ENCODE measurements at places on chromosomes 5 and 9. TPM values are rescaled to one million over a fixed set of nuclear protein-coding genes. Genes with fewer than 3 reads are reported as not detected.
A peak's percentile ranks its signal among the peaks of the same experiment; 100 is the strongest.

DNA sequence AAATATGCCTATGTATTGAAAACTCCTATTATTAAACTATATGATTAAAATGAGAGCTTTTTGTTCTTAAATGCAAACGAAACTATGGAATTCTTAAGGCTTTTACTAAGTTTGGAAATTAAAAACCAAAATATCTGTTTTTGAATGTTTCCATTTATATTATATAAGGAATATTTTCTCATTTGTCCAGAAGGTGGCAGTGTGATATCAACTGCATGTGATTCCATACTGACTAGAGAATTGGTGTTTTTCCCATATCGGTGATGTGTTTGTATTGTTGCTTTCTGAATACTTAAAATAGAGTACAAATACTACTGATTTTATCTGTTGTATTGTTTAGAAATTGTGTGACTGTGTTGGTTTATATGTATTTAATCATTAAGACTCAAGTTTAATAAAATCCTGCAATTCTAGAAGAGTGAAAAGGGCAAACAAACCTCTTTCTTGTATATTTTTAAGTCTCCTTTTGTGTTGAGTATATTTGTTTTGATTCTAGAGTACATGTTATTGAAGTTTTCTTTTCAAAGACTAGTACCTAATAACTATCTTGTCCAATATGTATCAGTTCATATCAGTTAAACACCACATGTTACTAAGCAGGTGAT lies 320.8 kb downstream of the CCDC171 start:
- no peak for DNase-seq
- no peaks in the 10 kb centered on the region for H3K27me3 ChIP-seq
- no peak overlapping the region for H3K27ac ChIP-seq
- no peak overlapping the region for H3K4me3 ChIP-seq
- H3K4me1 ChIP-seq = no peaks in the 10 kb centered on the region

The ERAP2 gene
- 0.60 TPM for polyA plus RNA-seq

DNA sequence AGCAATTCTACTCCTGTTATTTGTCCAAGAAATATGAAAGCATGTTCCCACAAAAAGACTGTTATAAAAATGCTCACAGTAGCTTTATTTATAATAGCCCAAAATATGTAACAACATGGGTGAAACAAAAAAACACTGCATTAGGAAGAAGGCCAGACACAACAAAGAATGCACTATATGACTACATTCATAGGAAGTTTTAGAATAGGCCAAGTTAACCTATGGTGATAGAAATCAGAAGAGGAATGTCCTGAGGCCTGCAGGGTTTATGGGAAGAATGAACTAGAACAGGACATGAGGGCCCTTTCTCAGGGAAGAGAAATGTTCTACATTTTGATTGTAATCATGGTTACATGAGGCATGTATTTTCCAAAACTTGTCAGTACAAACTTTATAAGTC lies 24.7 kb upstream of the TAS2R1 start:
- no peak for DNase-seq
- H3K4me1 ChIP-seq = peaks cover 15% of the 10 kb centered on the region
- no peak overlapping the region for H3K4me3 ChIP-seq
- H3K27me3 ChIP-seq = no peaks in the 10 kb centered on the region
- H3K36me3 ChIP-seq = no peaks in the 10 kb centered on the region

- no peak for DNase-seq
- H3K4me1 ChIP-seq = no peaks in the 10 kb centered on the region
- no peak overlapping the region for H3K4me3 ChIP-seq
- H3K27me3 ChIP-seq = no peaks in the 10 kb centered on the region
Measured at GRCh38 chr5:145906401-145906800, 30.0 kb upstream of the SH3RF2 start.

GRCh38 chr5:140044041-140044440 lies 942 bp upstream of the NRG2 start:
- no peak overlapping the region for H3K27ac ChIP-seq
- H3K36me3 ChIP-seq = no peaks in the 10 kb centered on the region
- no peaks in the 10 kb centered on the region for H3K27me3 ChIP-seq
- peaks cover 6% of the 10 kb centered on the region for H3K4me1 ChIP-seq
- DNase-seq = no peak

DNA sequence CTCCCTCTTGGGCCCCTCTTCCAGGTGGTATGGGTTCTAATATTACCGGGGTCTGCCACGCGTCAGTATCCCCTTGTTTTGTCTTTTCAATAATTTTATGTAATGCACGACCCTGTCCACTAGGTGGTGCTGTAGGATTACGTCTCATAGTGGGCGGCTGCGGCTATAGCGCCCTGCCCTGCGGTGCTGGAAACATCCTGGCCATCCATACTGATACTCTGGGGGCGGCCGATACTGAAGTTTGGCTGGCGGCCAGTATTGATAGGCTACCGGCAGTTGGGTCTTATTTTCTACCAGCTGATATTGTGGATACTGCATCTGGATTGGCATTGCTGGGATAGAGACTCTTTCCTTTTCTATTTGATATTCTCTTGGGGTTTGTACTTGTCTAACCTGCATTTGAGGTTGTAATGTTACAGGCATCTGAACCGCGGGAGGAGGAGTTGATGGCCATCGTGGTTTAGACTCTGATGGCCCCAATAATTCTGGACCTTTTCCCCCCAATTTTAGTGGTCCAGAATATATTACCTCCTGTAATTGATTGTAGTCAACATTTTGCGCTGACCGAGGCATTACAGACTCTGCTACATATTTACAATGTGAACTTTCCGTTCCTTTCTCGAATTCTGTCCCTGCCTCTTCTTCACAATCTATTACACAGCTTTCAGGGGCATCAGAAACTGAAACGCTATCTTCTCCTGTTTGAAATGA lies 3.3 kb upstream of the TMEM141 start:
- no peak overlapping the region for H3K4me3 ChIP-seq
- H3K36me3 ChIP-seq = no peaks in the 10 kb centered on the region
- no peaks in the 10 kb centered on the region for H3K27me3 ChIP-seq
- peaks cover 20% of the 10 kb centered on the region for H3K4me1 ChIP-seq
- DNase-seq = peak; percentile 86

GRCh38 chr9:90167914-90168313 lies 474.7 kb downstream of the DIRAS2 start:
- no peak overlapping the region for H3K27ac ChIP-seq
- H3K27me3 ChIP-seq = no peaks in the 10 kb centered on the region
- no peaks in the 10 kb centered on the region for H3K36me3 ChIP-seq
- H3K4me3 ChIP-seq = no peak overlapping the region
- no peaks in the 10 kb centered on the region for H3K4me1 ChIP-seq
- no peak for DNase-seq

- H3K27ac ChIP-seq = no peak overlapping the region
- no peak for DNase-seq
- no peaks in the 10 kb centered on the region for H3K4me1 ChIP-seq
- no peaks in the 10 kb centered on the region for H3K27me3 ChIP-seq
- H3K36me3 ChIP-seq = no peaks in the 10 kb centered on the region
Measured at GRCh38 chr5:140051950-140052349, 8.9 kb upstream of the NRG2 start.

DNA sequence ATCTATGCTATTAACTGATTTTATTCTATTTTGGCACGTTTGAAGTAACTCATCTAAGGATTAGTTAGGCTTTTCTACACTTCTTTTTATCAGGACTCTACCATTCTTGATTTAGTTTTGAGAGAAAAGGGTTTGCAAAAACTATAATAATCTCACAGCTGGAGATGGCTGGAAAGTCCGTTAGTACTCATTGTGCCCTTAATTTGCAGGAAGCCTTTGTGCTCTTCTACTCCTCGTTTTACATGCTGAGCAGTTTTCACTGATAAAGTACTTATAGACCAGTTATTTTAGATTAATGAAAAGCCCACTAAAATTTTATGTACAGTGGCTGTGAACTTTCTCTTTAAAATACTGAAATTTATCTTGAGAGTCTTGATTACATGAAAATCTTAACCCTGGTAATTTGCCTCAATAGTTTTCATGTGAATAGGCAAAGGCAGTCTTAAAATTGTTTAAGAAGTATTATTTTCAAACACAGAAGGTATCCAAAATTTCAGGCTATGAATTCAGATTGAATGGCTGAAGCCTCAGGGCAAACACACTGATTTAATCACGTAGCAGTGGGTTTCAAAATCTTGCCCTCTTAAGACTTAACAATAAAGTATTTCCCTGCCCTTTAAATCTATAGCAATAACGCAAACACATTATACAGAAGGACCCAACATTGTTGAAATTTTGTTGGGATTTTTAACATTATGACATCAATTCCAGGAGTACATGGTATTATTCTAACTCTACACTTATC lies 18.6 kb downstream of the MLLT3 start:
- H3K36me3 ChIP-seq = no peaks in the 10 kb centered on the region
- no peaks in the 10 kb centered on the region for H3K27me3 ChIP-seq
- H3K4me1 ChIP-seq = peaks cover 75% of the 10 kb centered on the region
- no peak for DNase-seq

The TBC1D2 gene
- polyA plus RNA-seq = 15.0 TPM

GRCh38 chr9:129187042-129187441 lies 9.0 kb upstream of the IER5L start:
- no peaks in the 10 kb centered on the region for H3K36me3 ChIP-seq
- H3K27ac ChIP-seq = no peak overlapping the region
- no peak overlapping the region for H3K4me3 ChIP-seq
- no peak for DNase-seq
- H3K4me1 ChIP-seq = no peaks in the 10 kb centered on the region

GRCh38 chr9:91359734-91360470 lies 1.8 kb downstream of the AUH start:
- DNase-seq = no peak
- H3K4me1 ChIP-seq = no peaks in the 10 kb centered on the region
- no peaks in the 10 kb centered on the region for H3K27me3 ChIP-seq
- H3K27ac ChIP-seq = peak overlapping the region; percentile 90

DNA sequence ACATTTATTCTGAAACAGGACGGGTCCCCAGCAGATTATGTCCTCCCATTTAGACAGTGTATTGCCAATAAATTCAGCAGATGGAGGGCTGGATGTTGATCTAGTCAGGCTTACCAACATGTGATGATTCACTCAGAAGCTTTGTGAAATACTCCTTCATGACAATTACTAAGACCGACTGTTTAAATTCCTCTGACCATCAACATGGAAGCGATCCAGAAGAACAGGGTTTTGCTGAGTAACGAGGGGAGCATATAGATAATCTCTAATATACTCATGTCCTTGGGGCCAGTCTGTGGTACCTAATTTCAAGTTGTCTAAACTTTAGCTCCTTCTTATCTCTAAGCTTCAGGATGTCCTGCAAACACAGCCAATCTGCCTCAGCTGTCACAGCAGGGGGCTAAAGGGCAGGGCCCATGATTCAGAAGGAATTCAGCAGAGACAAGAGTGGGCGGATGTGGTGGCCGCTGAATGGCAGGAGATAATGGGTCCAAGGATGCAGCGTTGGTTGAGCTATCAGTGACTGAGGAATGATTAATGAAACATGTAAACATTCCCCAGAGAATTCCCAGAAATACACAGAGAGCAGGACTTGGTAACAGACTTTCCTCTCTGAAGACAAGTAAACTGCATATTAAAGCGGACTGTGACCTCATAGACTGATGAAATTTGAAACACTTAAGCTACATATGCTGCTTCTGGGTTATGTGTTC lies 109.4 kb downstream of the ANKRD55 start:
- H3K27me3 ChIP-seq = no peaks in the 10 kb centered on the region
- peaks cover 14% of the 10 kb centered on the region for H3K4me1 ChIP-seq
- peak overlapping the region; percentile 44 for H3K27ac ChIP-seq
- DNase-seq = peak; percentile 73

Data from sigmoid colon (tissue), 7 donors.